ENCODE measurements at places on chromosomes 16 and 17.

GRCh38 chr17:15323131-15323530 lies 18.3 kb downstream of the TEKT3 start:
- DNase-seq, result no peak

GRCh38 chr17:77245162-77245926 lies 104.6 kb downstream of the SEC14L1 start:
- DNase-seq, result no peak

DNA sequence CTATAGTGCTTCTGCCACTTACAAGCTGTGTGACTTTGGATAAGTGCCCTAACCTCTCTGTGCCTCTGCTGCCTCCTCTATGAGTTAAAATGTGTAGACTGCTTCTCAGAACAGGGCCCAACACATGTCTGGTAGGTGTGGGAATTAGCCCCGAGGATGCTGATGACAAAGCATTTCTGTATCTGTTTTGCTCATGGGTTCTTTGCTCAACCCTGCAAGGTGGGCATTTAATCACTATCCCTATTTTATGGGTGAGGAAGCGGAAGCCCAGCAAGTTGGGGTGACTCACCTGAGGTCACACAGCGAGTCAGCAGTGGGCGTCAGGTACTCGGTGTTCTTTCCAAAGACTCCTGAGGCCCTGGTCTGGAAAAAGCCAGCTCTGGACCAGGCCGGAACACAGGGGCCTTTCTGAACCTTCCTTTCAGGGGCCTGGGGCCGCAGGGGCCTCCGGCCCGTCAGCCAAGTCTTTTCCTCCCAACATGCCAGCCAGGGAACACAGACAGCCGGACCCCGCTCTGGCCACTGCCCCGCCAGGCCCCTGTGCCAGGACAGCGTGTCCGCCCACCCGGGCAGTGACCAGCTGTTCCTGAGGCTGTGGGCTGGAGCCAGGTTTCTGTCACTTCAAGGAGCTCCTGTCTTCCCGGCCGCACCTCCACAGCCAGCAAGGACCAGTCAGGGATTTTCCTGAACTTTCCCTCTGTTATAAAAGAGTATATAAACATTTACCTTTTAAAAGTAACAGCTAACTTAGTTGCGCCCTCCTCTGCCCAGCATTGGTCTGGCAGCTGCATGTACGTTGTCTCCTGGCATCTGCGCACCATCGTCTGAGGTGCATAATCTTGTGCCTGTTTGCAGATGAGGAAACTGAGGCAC lies 62.5 kb downstream of the SREBF1 start:
- DNase-seq, result no peak

- no peak for DNase-seq
Observed at GRCh38 chr17:58686980-58687379, 4.9 kb downstream of the TEX14 start.

GRCh38 chr16:31477220-31478216 lies 5.4 kb upstream of the SLC5A2 start:
- peak; percentile 33 for DNase-seq

GRCh38 chr16:51141106-51141505 lies 10.0 kb downstream of the SALL1 start:
- DNase-seq, result no peak

- peak; percentile 46 for DNase-seq
Observed at GRCh38 chr17:40540448-40540847, 24.8 kb downstream of the CCR7 start.

GRCh38 chr16:50573279-50573678 lies 25.1 kb downstream of the NKD1 start:
- DNase-seq, result no peak

DNA sequence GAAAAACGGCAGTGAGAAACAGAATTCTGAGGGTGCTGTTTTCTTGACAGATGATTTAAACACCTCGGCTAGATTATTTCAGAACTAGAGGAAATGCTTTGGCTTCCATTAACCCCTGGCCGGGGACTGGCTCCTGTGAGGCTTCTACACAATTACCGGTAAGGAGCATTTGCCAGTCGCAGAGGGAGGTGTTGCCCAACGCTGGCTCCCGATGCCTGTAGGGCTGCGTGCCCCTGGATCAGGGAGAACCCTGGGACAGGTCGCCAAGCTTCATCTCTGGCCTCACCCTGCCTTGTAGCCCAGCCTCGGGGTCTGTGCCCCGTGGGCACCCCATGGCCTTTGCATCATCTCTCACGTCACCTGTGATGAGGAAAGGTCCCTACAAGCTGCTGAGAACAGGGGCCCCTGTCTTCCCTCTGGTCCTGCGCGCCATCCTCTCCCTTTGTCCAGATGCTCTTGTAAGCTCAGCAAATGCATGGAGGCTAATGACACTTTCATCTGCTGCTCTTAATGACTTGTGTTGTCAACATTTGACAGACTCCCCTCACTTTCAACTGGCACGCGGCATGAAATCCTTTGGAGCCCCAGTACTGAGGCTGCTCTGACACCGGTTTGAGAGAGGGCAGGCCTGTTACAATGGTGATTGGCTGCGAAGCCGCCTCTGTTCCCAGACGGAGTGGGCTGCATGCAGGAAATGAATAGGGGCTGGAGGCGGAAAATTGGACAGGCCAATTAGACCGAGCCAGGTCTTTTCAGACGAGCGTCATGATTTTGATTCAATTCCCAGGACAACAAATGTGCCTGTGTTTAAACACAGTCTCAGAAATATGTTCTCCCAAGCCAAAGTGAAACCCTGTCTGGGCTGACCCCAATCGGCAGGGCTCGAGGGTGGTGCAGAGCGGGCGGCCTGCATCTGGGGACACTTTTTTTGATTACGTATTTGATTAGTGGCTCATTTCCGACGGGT lies 85.5 kb upstream of the DOC2B start:
- no peak for DNase-seq

DNA sequence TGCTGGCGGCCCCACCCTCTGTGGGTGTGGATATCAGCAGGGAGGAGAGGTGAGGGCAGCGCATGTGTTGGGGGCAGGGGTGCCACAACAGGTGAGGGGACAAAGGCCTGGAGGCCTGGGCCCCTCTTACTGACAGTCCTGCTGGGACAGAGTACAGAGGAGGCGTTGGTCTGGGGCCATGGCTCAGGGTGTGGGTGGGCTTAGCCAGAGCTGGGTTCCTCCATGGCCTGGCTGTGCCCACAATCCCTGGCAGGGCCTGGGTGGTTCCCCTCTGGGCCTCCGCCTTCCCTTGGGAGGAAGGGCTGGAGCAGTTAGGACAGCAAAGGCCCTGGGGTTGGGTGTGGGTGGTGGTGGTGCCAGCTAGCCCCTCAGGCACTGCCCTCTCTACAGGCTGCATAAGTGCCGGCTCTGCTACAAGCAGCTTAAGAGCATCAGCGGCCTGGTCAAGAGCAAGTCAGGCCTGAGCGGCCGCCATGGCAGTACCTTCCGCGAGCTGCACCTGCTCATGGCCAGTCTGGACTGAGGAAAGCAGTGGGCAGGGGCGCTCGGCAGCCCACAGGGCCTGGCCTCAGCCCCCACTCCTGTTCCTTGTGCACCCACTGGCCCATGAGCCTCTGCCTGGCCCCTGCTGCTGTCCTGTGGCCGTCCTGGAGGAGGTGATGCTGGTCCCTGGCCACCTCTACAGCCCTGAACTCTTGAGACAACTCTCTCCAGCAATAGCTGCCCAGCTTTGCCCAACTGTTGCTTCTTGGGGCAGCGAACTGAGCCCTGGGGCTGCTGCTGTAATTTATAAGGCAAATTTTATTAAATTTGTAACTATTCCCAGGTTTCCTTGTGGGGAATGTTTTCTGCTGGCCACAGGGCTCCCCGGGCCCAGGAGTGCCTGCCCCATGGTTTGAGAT lies 21.1 kb downstream of the KATNB1 start:
- DNase-seq, result no peak

GRCh38 chr16:3149630-3150345 lies 15.0 kb downstream of the ZNF213 start:
- DNase-seq, result peak; percentile 50

DNA sequence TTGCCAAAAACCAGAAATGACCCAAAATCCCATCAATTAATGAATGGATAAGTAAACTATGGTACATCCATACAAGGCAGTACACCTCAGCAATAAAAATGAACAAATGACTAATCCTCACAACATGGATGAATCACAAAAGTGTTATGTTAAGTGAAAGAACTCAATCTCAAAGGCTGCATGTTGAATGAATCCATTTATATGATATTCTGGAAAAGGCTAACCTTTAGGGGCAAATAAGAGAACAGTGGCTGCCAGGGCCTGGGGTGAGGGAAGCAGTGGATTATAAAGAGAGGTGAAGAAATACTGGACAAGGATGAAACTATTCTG lies 46.1 kb upstream of the MSI2 start:
- DNase-seq, result no peak

GRCh38 chr17:59425085-59425931 lies 93.9 kb downstream of the YPEL2 start:
- DNase-seq, result no peak

- DNase-seq, result no peak
Observed at GRCh38 chr16:30974348-30974747, 10.7 kb upstream of the HSD3B7 start.

DNA sequence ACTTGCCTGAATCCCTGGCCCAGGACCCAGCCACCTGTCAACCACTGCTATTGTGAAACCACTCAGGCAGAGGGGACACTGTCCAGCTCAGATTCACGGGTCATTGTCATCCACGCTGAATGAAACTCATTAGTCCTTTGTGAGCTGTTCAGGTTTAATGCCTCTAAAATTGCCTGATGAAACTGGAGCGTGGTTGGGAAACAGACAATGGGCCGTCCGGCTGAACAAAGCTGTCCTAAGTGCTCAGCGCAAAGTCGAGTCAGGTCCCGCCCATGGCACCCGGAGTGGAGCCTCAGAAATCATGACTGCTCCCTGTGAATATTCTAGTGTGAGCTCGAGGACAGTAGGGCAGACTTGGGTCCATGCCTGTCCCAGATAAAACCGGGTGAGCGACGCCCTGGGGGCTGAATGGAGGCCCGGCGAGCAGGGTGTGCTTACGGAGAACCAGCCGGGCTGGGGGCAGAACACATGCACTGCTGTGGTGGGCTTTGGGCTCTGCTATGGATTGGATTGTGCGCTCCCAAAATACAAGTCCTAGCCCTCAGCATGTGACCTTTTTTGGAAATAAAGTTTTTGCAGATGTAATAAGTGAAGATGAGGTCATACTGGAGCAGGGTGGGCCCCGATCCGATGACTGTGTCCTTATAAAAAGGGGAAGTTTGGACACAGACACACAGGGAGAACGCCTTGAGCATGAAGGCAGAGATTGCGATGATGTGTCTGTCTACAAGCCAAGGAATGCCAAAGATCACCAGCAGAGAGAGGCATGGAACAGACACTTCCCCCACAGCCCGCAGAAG lies 12.9 kb upstream of the CMIP start:
- no peak for DNase-seq

DNA sequence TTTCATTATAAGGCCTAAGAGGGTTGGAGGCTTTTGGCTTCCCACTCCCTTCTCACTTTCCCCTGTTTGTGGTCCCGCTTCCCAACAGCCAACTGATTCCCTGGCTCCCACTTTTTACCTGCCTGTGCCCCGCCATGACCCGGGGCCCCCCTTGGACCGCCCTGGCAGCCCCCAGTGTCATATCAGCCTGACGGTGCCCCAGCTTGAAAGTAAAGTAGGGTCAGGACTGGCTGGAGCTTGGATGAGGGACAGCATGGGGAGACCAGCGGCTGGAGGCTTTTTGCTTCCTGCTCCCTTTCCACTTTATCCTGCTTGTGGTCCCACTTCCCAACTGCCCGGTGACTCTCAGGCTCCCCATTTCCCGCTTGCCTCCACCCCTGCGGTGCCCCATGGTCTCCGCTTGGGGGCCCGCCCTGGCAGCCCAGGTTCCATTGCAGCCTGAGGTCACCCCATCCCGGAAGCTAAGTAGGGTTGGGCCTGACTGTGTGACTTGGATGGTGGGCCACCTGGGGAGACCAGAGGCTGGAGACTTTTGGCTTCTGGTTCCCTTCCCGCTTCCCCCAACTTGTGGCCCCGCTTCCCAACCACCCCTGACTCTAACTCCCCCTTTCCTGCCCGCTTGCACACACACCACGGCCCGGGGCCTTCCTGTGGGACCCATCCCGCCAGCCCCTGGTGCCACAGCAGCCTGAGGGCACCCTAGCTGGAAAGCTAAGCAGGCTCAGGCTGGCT lies 2274.7 kb downstream of the TP53TG3F start:
- DNase-seq, result no peak

Measured in activated naive CD4-positive, alpha-beta T cell treated with anti-CD3 and anti-CD28 coated beads, Interleukin-2, amount 50 U/mL, for 16 hours (primary cell).